Heart right ventricle (tissue), 16 donors: ENCODE measurements at places on chromosomes 3 and 15. TPM values are rescaled to one million over a fixed set of nuclear protein-coding genes. Genes with fewer than 3 reads are reported as not detected.

- no peak for DNase-seq
Measured at GRCh38 chr15:60798821-60799220, 319.9 kb upstream of the ICE2 start.

LSMEM2 gene
- 26.3 TPM for polyA plus RNA-seq

DNA sequence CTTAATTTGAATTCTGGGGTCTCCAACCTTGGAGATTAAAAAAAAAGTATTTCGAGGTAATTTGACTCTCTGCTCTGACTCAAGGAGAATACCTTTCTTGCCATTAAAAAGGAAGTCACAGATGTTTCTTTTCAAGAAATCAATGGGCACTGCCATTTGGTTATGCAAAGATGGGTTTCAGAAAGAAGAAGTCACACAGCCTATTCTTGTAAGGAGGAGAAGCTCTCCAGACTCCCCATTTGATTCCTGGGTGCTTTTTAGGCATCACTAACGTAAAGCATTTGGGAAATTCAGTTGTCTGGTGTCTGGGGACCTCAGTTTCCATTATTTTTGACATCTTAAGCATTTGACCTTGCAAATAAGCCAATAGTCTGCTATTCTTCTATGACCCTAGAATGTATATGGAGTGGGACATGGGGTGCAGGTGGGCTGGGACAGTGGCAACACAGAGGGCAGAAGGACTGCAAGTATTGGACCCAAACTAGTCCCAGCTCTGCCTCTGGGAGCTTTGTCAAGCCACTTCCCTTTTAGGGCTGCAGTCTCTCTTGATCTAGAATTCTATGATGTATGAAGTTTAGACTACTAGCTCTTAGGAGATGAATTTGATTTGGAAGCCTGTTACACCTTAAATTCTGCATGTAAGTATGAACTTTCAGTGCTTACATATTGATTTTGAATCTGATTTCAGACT lies 27.8 kb downstream of the IL5RA start:
- no peak for DNase-seq

DNA sequence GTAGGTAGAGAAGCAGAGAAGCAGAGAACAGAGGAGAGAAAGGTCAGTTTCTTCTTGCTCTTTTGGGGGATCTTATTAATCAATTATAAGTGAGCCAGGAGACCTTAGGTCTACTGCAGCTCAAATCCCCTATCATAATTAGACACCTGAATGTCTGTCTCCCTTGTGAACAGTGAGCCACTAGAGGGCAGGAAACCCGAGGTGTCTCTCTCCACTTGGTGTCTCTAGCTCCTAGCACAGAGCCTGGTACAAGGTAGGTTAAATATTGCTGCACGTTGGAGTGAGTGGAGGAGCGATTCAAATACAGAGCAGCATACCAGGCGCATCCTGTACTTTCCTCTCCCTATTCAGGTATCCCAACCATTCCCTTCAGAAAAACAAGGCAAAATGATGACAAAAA lies 2.0 kb upstream of the ST8SIA2 start:
- no peak for DNase-seq

CCRL2 gene
- polyA plus RNA-seq: 1.9 TPM

GRCh38 chr15:31925541-31925940 lies 104.8 kb upstream of the CHRNA7 start:
- DNase-seq: no peak

GRCh38 chr3:180294282-180295027 lies 257.7 kb upstream of the PEX5L start:
- DNase-seq: no peak

ARHGAP31 gene
- 10.6 TPM for polyA plus RNA-seq

DNA sequence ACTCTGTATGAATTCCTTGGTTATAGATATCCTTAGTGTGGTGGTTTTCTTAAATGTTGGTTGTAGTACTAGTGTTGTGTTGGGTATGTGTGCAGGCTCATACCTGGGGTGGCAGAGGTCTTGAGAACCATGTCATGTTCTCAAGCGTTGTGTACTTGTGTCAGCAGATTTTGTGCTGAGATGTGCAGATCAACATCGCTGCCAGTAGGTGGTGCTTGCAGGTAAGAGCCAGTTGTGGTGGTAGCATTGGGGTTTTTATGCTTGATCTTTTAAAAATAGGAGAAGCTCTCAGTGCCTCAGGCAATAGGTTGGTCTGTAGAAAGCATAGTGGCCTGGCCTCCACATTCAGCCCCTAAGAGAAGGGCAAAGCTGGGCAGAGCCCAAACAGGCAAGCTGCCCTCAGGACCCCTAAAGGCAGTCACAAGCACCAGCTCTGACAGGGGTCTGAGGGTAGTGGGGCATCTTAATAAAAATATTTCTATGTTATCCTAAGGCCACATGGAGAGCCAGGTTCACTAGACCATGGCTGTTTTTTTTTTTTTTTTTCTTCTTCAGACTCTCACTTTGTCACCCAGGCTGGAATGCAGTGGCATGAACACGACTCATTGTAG lies 164.0 kb downstream of the IL20RB start:
- DNase-seq: no peak

SPINK8 gene
- polyA plus RNA-seq: not detected

GRCh38 chr3:4494895-4495264 lies 1.7 kb downstream of the ITPR1 start:
- DNase-seq: no peak
